Adrenal gland (tissue), 19 donors: ENCODE measurements at places on chromosomes 12 and 14. TPM values are rescaled to one million over a fixed set of nuclear protein-coding genes. Genes with fewer than 3 reads are reported as not detected.

DNA sequence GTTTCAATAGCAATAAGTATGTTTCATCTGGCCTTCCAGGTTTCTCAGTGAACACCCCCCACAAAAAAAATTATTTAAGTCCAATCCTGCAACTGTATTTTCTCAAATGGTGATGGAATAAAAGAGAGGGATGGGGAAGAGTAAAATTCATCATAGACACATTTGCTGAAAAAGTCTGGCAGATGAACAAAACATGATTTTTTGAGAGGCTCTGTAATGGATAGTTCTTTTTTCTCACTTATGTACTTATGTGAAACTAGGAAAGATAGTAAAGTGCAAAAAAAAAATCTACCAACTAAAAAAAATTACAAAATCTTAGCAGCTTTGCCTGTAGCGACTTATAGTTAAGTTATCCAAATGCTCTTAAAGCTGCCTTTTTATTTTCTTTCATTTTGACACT lies 412.4 kb downstream of the FOXG1 start:
- H3K4me3 ChIP-seq, result no peak overlapping the region

- H3K4me1 ChIP-seq, result no peaks in the 10 kb centered on the region
- no peak overlapping the region for H3K27ac ChIP-seq
- peak; percentile 24 for DNase-seq
- peaks cover 29% of the 10 kb centered on the region for H3K27me3 ChIP-seq
- no peaks in the 10 kb centered on the region for H3K36me3 ChIP-seq
Observed at GRCh38 chr14:37623426-37623951, 28.1 kb downstream of the TTC6 start.

DNA sequence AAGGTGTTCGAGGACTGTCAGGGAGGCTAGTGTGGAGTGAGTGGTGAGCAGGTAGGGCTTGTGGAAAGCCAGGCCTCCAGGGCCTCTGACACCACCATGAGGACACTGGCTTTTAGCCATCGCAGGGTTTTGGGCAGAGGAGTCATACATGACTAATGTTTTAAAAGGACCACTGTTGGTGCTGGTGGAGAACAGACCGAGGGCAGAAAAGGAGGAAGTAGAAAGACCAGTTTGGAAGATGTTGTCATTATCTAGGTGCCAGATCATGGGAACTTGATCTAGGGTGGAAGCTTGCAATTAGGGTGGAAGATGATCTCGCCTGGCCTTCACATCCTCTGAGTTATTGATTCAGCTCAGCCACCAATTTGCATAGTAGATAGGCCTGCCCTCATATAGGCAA lies 144.2 kb downstream of the C12orf75 start:
- H3K27ac ChIP-seq, result no peak overlapping the region
- no peaks in the 10 kb centered on the region for H3K36me3 ChIP-seq
- no peak overlapping the region for H3K4me3 ChIP-seq

DNA sequence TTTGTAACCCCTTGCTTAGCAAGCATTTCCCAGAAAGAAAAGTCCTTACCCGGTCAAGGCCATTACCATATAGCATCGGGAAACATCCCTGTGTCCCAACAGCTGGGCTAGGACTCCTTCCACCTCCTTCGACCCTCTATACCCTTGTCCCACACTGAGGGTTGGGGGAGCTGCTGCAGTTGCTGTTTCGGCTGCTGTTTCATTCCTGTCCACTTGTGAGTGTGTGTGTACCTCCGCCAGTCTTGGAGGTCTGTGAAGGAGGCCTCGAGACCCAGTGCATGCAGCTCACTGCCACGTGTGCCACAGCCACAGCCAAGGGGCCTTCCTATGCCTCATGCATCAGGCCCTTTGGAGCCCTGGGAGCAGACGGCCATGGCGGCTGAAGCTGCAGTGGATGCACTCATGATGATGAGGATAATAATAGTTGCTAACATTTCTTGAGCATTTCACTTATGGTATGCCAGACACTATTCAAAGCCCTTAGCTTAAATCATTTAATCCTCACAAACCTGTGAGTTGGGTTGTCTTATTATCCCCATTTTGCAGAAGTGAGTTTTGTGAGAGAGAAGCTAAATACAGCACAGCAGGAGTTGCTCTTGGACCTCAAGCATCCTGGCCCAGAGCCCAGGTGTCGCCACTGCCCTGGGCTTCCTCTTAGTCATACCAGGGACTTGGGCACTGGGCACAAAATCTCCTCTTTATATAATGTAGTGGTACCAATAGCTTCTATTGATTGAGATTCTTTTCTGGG lies 156.5 kb downstream of the PRKCH start:
- peak overlapping the region; percentile 68 for H3K27ac ChIP-seq
- no peak overlapping the region for H3K4me3 ChIP-seq
- no peaks in the 10 kb centered on the region for H3K27me3 ChIP-seq

The TSHR gene
- total RNA-seq, result 0.50 TPM

DNA sequence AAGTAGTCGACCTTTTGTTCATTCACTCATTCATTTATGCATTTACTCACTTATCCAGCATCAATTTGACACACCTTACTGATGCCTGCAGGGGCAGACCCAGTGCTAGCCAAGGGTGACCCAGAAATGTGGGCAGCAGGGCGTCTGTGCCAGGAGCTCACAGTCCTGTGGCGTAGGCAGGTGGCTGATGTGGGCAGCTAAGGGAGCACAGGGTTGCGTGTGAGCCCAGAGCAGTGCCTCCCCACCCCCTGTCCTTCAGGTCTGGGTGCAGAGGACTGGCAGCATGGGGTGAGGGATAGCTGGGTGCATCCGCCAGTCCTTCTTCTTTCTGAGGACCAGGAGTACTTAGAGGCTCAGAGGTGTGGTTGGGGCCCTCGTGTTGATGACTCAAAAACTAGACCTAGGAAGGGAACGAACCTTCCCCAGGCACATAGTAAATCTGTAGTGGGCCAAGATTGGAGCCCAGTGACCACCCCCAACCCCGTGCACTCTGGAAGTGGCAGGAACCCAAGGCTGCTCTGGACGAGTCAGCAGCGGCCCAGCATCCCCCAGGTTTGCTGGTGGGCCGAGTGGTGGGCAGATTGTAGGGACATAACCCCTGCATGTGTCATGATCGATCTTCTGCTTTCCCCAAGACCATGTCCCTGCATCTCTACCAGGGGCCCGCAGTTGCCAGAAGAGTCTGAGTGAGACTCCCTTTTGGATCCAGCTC lies 63.9 kb downstream of the BEGAIN start:
- H3K4me1 ChIP-seq, result no peaks in the 10 kb centered on the region
- no peak overlapping the region for H3K27ac ChIP-seq
- H3K4me3 ChIP-seq, result no peak overlapping the region
- H3K27me3 ChIP-seq, result no peaks in the 10 kb centered on the region
- peak; percentile 12 for DNase-seq

- H3K27me3 ChIP-seq, result no peaks in the 10 kb centered on the region
- DNase-seq, result no peak
- H3K27ac ChIP-seq, result no peak overlapping the region
Observed at GRCh38 chr12:66693901-66694513, 15.1 kb upstream of the GRIP1 start.

DNA sequence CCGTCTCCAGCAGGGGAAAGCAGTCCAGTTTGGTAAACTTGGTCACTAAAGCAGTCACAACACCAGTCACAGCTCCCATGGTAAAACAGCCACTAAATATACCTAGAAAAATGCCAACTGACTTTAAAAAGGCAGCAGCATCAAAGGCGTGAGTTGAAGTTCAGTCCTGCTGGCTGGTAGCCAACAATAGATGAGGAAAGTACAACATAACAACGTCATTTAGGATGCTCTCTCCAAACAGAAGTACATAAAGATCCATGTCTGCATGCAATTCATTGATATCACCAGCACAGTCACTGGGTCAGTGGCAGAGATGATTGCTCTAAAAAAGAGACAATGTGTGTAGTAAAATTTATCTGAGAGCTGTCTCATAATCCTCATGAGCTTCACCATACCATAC lies 59.3 kb upstream of the TMPO start:
- H3K4me3 ChIP-seq, result no peak overlapping the region
- H3K27ac ChIP-seq, result no peak overlapping the region
- no peak for DNase-seq
- H3K27me3 ChIP-seq, result no peaks in the 10 kb centered on the region

The KRT1 gene
- not detected for total RNA-seq

- H3K27ac ChIP-seq, result no peak overlapping the region
- no peaks in the 10 kb centered on the region for H3K4me1 ChIP-seq
- no peaks in the 10 kb centered on the region for H3K36me3 ChIP-seq
- H3K4me3 ChIP-seq, result no peak overlapping the region
- peaks cover 8% of the 10 kb centered on the region for H3K27me3 ChIP-seq
Observed at GRCh38 chr12:4225571-4225970, 48.0 kb upstream of the CCND2 start.

The BIN2 gene
- 5.2 TPM for total RNA-seq

The KRT80 gene
- total RNA-seq, result 14.6 TPM

GRCh38 chr12:5718680-5719079 lies 226.4 kb downstream of the ANO2 start:
- H3K4me1 ChIP-seq, result no peaks in the 10 kb centered on the region
- no peak overlapping the region for H3K27ac ChIP-seq
- H3K36me3 ChIP-seq, result no peaks in the 10 kb centered on the region
- peak; percentile 44 for DNase-seq
- peaks cover 3% of the 10 kb centered on the region for H3K27me3 ChIP-seq
- H3K4me3 ChIP-seq, result no peak overlapping the region

GRCh38 chr12:52087961-52088820 lies 8.7 kb downstream of the SMIM41 start:
- peaks cover 4% of the 10 kb centered on the region for H3K27me3 ChIP-seq
- H3K27ac ChIP-seq, result no peak overlapping the region
- H3K4me1 ChIP-seq, result no peaks in the 10 kb centered on the region

GRCh38 chr12:68611094-68611805 lies 551 bp downstream of the RAP1B start:
- no peaks in the 10 kb centered on the region for H3K36me3 ChIP-seq
- DNase-seq, result peak; percentile 58
- peak overlapping the region; percentile 55 for H3K4me3 ChIP-seq
- H3K27ac ChIP-seq, result peak overlapping the region; percentile 96

- no peak for DNase-seq
- H3K27ac ChIP-seq, result no peak overlapping the region
- H3K36me3 ChIP-seq, result no peaks in the 10 kb centered on the region
- H3K4me3 ChIP-seq, result no peak overlapping the region
Observed at GRCh38 chr14:102586420-102587104, 5.9 kb upstream of the RCOR1 start.

The MYF6 gene
- not detected for total RNA-seq

GRCh38 chr14:53999061-53999488 lies 42.5 kb upstream of the BMP4 start:
- H3K27me3 ChIP-seq, result no peaks in the 10 kb centered on the region
- H3K27ac ChIP-seq, result no peak overlapping the region
- H3K4me1 ChIP-seq, result peaks cover 14% of the 10 kb centered on the region
- no peak overlapping the region for H3K4me3 ChIP-seq
- no peaks in the 10 kb centered on the region for H3K36me3 ChIP-seq

The FAM222A gene
- 40.2 TPM for total RNA-seq

DNA sequence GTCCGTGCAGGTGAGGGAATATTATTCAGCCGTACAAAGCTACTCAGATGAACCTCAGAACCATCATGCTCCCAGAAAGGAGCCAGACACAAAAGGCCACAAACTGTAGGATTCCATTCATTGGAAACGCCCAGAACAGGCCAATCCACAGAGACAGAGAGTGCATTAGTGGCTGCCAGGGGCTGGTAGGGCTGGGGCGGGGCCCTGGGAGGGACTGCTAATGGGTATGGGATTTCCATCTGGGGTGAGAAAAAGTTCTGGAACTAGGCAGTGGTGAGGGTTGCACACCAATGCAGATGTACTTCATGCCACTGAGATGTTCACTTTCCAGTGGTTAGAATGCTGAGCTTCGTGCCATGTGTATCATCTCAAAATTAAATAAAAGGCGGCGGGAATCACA lies 101.1 kb downstream of the RFLNA start:
- H3K36me3 ChIP-seq, result peaks cover 37% of the 10 kb centered on the region
- no peaks in the 10 kb centered on the region for H3K27me3 ChIP-seq
- DNase-seq, result no peak
- H3K27ac ChIP-seq, result peak overlapping the region; percentile 100

The NOXRED1 gene
- 0.72 TPM for total RNA-seq

DNA sequence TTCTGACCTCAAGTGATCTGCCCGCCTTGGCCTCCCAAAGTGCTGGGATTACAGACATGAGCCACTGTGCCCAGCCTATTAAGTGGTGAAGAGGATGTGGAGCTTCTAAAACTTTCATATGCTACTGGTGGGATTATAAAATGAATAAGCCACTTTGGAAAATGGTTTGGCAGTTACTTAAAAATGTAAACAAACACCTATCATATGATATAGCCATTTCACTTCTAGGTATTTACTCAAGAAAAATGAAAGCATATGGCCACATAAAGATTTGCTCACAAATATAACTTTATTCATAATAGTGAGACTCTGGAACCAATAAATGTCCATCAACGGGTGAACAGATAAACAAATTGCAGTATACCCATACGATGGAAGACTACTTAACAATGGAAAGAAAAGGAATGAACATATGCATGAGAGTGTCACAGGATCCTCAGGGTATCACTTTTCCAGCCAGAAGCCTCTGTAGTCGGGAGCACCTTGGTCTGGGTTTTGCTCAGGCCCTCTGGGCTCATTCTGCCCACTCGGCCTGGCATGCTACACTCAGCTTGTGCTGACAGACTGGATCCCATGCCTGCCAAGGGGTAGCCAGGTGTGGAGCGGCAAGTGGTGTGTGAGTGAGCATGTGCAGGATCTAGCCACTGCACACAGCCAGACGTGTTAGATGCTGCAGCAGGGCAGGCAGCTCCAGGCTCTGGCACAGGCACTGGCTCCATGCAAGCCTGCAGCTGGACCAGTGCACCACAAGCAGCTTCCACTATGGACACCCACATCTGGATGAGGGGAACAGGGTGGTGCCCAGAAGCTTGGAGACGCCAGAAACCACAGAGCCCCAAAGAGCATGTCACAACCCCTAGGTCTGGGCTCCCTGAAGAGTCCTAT lies 213.2 kb upstream of the DIO3 start:
- H3K36me3 ChIP-seq, result no peaks in the 10 kb centered on the region
- H3K27me3 ChIP-seq, result no peaks in the 10 kb centered on the region
- H3K27ac ChIP-seq, result no peak overlapping the region
- H3K4me1 ChIP-seq, result no peaks in the 10 kb centered on the region
- no peak for DNase-seq
- no peak overlapping the region for H3K4me3 ChIP-seq

The PRPH gene
- total RNA-seq, result not detected

DNA sequence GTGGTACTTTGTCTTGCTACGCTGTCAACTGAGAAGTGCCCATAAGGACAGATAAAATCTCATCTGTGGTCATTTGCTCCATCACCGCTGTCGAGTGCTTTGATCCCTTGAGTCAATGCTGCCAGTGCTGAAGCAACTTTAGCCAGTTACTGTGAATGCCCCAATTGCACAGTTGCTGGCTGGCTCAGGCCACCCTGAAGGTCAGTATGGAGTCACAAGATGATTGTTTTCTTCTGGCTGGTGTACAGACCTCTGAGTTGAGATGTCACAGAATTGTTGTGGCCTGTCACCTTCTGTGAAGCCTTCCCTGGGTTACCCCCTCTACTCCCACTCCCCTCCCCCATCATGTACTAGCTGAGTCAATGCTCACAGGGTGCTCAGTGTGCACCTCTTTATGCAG lies 92.9 kb downstream of the PELI2 start:
- peak; percentile 49 for DNase-seq
- no peak overlapping the region for H3K4me3 ChIP-seq
- H3K4me1 ChIP-seq, result peaks cover under 1% of the 10 kb centered on the region
- no peak overlapping the region for H3K27ac ChIP-seq
- no peaks in the 10 kb centered on the region for H3K27me3 ChIP-seq
